Activated T-helper 1 cell treated with anti-CD3 and anti-CD28 coated beads, Interleukin-12 subunit alpha, Interleukin-12 subunit beta, Interleukin-2, Interleukin-4 antibody, amounts not matched to agents 30 ng/mL and 10 ng/mL and 1 ng/mL, durations not matched to agents 14 hours and 24 hours and 36 hours (primary cell): ENCODE measurements at places on chromosomes 12 and 14. TPM values are rescaled to one million over a fixed set of nuclear protein-coding genes. Genes with fewer than 3 reads are reported as not detected.

DNA sequence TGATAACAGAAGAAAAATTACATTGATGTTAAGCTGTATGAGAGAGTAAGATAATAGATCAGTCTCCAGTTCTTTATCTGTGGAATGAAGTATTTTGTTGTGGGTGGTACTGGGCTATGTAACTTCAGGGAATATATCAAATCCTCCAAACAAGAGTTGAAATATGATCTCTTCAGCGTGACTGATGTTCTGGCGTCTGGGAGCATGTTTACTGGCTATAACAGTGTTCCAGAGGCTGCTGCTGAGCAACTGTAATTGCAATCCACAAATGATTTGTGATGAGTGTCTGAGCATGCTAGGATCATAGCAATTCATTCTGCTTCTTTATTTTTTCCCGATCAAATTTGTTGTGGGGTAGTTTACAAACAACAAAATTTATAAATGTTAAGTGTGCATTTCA is 18.6 kb upstream of the CCDC198 start:
- no peak for DNase-seq

GRCh38 chr14:75604979-75605851 is 26.8 kb downstream of the FLVCR2 start:
- DNase-seq: no peak

GPR162 gene
- 0.29 and 0.32 TPM in 2 replicates for total RNA-seq

- DNase-seq: no peak
Observed at GRCh38 chr12:90978117-90978770, 23.3 kb upstream of the CCER1 start.

DNA sequence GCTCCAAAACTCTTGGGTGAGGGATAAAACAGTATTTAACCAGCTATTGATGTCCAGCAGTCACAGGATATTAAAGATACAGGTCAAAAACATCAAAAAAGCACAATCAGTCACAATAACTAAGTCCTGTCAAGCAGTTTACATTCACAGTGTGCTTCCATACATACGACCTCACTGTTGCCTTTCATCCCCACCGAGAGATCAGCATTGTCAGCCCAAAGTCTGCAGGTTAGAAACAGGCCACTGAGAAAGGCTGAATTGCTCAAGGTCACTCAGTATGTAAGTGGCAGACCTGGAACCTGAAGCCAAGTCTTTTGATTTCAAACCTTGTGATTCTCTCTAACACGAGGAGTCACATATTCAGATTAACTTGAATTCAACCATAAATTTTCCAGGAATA is 124.9 kb downstream of the GXYLT1 start:
- DNase-seq: no peak

DNA sequence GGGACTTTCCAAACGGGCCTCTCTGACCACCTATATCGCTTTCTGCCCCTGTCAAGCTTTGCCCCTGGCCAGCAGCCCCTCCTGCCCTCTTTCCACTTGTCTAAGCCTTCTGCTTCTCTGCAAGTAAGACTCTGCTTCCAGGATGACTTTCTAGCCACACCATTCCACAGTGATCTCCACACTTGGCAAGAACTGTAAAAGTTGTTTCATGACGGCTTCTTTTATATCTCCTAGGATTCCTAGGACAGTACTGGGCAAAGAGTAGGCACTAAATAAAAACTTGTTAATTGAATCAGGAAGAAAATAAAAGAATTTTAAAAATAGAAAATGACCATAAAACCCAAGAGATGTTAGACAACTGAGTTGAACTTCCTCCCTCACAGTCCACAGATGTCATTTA is 1.8 kb upstream of the PTPN21 start:
- DNase-seq: no peak

DNA sequence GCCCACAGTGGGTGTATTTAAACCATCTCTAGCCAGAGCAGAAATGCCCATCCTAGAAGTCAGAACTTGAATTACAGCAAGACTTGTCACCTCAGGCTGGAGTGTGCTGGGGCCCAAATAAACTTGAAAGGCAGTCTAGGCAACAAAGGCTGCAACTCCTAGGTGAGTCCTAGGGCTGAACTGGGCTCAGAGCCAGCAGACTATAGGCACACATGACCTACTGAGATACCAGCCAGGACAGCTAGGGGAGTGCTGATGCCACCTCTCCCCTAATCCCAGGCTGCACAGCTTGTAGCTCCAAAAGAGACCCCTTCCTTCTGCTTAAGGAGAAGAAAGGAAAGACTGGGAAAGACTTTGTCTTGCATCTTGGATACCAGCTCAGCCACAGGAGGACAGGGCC is 106.0 kb downstream of the TXNDC16 start:
- no peak for DNase-seq

PAPLN gene
- total RNA-seq: 0.39 and 0.96 TPM in 2 replicates

DPY19L2 gene
- total RNA-seq: 0.22 and 0.36 TPM in 2 replicates

- no peak for DNase-seq
Observed at GRCh38 chr12:32874078-32874477, 22.5 kb downstream of the PKP2 start.

GRCh38 chr14:104875412-104875751 is 10.3 kb downstream of the CEP170B start:
- DNase-seq: no peak

DNA sequence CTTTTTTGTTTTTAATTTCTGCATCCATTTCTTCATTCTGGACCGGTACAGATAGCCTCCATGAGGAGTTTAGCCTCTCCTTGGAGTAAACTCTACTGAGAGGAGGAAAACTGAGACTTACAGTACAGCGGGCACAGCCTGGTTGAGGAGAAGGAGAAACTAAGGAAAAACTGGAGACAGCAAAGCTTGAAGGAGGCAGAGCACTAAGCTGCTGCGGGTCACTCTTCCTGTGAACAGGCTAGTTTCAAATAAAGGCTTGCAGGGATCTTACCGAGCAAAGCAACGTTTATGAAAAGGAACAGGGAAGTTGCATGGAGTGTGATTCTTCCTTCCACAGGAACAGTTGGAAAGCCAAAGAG is 348 bp upstream of the SSTR1 start:
- no peak for DNase-seq

DNA sequence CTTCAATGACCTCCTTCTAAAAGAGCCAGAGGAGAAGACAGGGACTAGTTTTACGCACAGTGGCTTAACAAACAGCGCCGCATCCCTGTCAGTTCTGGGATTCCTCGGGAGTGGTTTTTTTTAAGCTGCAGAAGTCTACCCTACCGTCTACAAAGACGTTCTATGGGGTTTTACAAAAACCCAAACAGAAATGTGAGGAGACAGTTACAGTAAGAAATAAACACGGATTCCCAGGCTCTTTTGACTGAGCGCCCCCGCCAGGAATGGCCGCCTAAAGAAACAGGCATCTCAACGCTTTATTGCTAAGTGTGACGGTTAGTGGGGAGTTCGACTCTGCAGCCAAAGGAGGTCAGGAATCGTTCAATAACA is 484 bp downstream of the ALKBH1 start:
- DNase-seq: no peak

TEX22 gene
- total RNA-seq: 7.4 and 9.1 TPM in 2 replicates

AREL1 gene
- 45.8 and 50.2 TPM in 2 replicates for total RNA-seq

RFLNA gene
- not detected in 2 replicates for total RNA-seq

- DNase-seq: no peak
Observed at GRCh38 chr12:78406828-78407227, 457.7 kb upstream of the SYT1 start.

DNA sequence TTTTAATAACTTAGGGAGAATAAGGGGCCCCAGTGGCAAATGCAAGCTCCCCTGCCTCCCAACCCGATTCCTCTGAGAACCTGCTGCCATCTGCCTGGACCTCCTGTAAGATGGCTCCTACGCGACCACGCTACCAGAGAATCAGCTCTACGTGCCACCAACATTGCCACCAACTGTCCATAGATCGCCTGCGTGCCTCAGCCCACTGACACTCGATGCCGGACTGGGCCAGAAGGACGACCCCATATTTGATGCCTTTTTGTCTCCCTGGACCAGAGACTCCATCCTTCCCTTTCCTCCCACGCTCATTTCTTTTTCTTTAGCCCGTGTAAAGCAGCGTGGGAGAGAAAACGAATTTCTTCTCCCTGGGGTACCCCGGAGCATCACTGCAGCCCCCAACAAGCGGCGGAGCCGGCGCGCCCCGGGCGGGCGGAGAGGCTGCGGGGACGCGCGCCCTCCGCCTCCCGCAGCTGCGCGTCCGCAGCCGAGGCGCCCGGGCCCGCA is 565 bp upstream of the KLHL42 start:
- DNase-seq: no peak

GRCh38 chr14:39582028-39582654 is 149.9 kb upstream of the FBXO33 start:
- no peak for DNase-seq

DNA sequence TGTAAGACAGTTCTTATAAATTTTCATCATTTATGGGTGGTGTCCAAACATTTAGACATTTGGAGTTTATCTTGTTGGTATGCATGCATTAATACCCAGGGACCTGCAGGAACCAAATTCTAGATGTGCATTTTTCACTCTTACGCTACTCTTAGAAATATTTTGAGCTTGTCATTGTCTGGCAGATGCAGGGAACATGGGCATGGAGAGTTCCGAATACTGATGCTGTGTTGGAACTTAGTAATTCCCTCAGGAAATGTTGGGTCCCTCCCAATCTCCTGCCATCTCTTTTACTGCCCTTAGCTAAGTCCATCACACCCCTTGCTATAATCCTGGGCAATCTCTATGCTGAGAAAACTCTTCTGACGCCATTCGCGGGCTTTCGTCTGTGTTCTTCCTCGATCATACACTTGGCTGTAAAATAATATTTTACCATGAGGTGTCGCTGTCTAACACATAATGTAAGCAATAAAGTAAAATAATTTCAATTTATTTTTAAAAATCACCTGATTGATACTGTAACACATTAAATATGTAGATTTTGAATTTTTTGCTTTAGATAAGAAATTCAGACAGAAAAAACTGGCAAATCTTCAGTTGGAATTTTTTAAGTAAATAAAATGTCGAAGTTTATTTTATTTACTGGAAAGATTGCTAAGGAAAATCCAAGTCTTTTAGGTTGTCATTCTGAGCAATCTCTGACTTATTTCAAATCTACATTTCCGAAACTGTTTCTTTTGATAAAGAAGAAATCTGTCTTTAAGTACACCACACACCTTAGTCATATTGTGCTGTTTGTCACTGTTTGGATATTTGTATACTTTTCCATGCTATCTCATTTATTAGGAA is 304.1 kb upstream of the SSTR1 start:
- DNase-seq: no peak

- DNase-seq: no peak
Observed at GRCh38 chr14:22919601-22919921, 612 bp upstream of the RBM23 start.

DNA sequence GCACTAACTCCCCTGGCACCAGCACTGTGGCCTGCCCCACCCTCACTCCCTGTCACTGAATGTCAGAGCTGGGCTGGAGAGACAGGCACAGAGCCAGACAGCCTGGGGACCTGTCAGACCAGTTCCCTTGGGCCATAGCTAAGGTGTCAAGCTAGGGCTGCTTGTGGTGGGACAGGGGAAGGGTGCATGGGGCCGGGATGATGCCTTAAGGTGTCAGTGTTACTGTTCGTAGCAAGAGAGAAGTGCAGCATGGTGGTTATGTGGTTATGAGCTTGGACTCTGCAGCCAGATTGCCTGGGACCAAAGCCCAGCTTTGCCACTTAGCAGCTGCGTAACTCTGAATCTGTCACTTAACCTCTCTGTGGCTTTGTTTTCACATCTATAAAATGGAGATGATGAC is 3.8 kb downstream of the RAPGEF3 start:
- DNase-seq: no peak

GRCh38 chr14:82657186-82657675 is 1123.6 kb upstream of the SEL1L start:
- DNase-seq: no peak
